ENCODE measurements at places on chromosomes 3 and 15. TPM values are rescaled to one million over a fixed set of nuclear protein-coding genes. Genes with fewer than 3 reads are reported as not detected.

- DNase-seq = no peak
These were observed 23.1 kb downstream of the HCN4 start for GRCh38 chr15:73345658-73346057.

- DNase-seq = no peak
These were observed 66.6 kb upstream of the TGFBR2 start for GRCh38 chr3:30539772-30540171.

GRCh38 chr3:100440895-100441294 is 39.6 kb downstream of the LNP1 start:
- DNase-seq = no peak

The SCN5A gene
- 0.66 TPM for total RNA-seq

DNA sequence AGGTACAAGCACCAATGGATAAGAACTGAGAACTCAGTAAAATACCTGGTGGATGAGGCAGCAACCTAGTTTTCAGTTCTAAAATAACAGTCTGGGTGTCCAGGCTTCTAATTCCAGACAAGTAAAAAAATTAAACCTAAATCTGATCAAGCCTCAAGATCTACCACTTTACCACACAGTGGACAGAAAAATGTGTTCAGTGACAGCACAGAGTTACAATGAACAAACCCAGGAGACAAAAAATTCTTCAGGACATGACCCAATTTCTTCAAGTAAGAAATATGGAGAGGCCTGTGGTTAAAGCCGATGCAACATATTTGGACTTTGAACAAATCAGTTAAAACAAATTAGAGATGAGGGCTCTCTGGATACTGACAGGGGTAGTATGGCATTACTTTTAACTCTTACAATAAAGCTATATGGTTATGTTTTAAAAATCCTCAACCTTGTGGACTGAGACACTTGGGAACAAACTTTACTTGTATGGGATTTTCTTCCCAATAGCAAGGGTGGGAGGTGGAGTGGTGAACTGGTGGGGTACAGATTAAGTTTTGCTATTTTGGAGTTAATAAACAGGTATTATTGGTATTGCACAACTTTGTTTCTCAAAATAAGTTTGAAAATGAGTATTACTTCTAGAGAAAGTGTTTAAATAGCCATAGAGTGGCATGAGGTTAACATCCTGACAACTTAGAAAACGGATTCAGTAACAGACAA is 14.2 kb downstream of the CCNL1 start:
- no peak for DNase-seq

DNA sequence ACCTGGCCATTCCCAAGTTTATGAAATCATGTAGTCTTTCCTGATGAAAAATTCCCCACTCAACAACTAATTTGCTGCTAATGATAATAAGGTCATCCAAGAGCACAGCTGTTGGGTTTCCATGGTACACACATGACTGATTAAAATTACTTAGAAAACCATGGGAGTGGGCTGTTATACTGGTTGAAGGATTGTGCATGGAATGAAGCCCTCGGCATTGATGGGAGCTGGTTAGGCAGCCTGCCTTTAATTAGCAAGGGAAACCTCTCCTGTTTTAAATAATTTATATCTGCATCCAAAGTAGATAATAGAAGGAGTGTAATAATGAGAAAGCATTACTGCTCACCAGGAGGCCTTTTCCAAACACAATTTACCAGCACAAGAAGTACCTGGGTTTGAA is 235.1 kb upstream of the CFAP20DC start:
- DNase-seq = no peak

- DNase-seq = no peak
These were observed 44.5 kb upstream of the CCNL1 start for GRCh38 chr3:157204431-157204830.

DNA sequence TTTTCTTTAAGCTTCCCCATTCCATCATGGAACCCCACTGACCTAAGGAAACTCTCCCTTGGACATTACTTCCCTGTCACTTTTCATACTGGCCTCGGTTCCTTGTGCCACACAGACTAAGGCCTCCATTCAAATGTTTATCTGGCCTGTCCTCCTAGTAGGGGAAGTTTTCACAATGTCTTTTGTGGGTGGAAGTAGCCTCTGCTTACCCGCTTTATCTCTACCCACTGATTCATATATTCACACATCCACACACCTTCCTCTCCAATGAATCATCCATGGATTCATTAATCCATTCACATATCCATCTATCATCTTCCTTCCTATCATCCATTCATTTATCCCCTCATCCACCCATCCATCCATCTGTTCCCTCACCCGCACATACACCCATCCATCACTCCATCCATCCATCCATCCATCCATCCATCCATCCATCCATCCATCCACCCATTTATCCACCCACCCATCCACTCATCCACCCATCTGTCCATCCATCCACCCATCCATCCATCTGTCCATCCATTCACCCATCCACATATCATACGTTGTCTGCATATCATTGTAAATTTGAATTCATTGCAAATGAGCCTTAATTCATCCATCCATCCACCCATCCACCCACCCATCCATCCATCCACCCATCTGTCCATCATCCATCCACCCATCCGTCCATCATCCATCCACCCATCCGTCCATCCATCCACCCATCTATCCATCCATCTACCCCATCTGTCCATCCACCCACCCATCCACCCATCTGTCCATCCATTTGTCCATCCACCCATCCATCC is 49.1 kb downstream of the IQSEC1 start:
- no peak for DNase-seq

DNA sequence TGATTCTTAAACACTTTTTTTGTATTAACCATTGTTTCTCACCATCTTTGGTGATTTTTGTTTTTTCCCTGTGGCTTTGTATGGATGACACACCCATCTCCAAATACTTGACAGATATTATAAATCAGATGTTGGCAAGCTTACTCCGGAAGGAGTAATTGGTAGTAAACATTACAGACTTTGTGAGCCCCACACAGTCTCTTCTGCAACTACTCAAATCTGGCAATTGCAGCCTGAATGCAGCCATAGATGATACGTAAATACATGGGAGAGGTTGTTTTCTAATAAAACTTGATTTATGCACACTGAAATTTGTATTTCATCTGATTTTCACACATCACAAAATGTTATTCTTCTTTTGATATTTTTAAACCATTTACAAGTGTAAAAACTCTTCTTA is 331.5 kb downstream of the ARPP21 start:
- no peak for DNase-seq

GRCh38 chr3:51681453-51681852 is 10.4 kb downstream of the TEX264 start:
- no peak for DNase-seq

GRCh38 chr3:42526616-42527367 is 24.3 kb downstream of the VIPR1 start:
- DNase-seq = peak; percentile 47

The CDCP1 gene
- 1.5 TPM for total RNA-seq

The B2M gene
- total RNA-seq = 6,333 TPM

The ANXA2 gene
- total RNA-seq = 92.4 TPM

GRCh38 chr15:70625438-70625837 is 137.9 kb downstream of the UACA start:
- no peak for DNase-seq

- no peak for DNase-seq
These were observed 61.5 kb upstream of the FNDC3B start for GRCh38 chr3:171977860-171978259.

The CPEB1 gene
- total RNA-seq = not detected

- DNase-seq = no peak
These were observed 135.8 kb downstream of the CHSY1 start for GRCh38 chr15:101115786-101116680.

GRCh38 chr3:12483872-12484197 is 445 bp upstream of the TSEN2 start:
- DNase-seq = no peak

The RYK gene
- total RNA-seq = 16.4 TPM

The SLC12A1 gene
- total RNA-seq = not detected

- DNase-seq = no peak
These were observed 17.1 kb upstream of the SLC30A4 start for GRCh38 chr15:45539680-45540079.

GRCh38 chr15:48803877-48804276 is 7.0 kb downstream of the CEP152 start:
- no peak for DNase-seq

All from activated naive CD4-positive, alpha-beta T cell treated with anti-CD3 and anti-CD28 coated beads, Interleukin-2, amount 50 U/mL, for 72 hours (primary cell).